ENCODE measurements at places on chromosomes 7 and 10.

- no peak for DNase-seq
Measured at GRCh38 chr10:101901340-101901739, 57.7 kb upstream of the KCNIP2 start.

DNA sequence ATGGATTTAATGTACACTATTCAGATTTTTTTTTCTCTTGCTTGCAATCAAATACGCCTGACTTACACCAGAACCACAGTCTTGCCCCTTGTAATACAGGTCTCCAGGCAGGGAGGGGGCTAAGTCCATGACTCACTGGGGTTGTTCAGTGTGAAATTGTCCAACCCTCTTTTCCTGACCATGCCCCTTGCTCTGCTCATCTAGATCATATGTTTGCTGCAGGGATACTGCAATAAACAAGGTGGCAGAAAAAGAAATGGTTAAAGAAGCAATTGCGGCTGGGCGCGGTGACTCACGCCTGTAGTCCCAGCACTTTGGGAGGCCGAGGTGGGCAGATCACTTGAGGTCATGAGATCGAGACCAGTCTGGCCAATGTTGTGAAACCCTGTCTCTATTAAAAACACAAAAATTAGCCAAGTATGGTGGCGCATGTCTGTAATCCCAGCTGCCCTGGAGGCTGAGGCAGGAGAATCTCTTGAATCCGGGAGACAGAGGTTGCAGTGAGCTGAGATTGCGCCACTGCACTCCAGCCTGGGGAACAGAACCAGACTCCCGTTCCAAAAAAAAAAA lies 85.5 kb downstream of the TMEM130 start:
- no peak for DNase-seq

DNA sequence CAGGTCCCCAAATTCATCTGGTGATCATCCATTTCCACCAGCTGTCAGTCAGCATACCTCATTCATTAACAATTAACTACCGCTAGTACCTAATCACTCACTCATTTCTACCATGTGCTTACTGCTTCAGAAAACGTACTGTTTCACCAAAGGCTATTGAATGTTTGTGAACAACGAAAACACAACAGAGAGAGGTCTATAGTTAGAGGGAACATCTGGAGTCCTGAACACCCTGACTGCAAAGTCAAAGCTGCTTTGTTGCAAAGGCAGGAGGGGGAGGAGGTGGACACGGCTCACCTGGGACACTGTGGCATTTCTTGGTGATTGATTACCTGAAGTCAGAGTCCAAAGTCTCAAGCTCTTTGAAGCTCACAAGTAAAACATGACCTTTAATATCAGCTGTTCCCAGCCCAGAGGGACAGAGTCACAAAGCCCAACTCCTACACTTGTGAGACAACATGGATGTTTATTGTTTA lies 342.3 kb upstream of the ADARB2 start:
- no peak for DNase-seq

DNA sequence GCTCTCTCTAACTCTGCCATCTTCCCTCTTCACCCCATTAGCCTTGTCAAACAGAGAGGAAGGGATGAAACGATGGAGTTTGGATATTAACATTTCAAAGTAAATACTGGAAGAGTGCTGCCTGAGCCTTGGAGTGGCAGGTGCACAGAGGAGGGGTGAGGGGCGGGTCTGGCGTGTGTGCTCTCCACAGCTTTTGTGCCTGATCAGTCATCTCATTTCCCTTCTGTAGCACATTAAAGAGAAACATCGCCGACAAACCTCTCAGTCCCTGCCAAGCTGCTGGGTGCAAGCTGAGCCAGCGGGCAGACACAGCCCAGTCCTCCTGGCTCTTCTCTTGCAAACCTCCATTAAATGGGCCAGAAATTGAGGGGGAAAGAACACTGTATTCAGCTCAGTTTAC lies 76.2 kb downstream of the SLIT1 start:
- DNase-seq = no peak

- no peak for DNase-seq
Measured at GRCh38 chr7:118737935-118738334, 513.4 kb downstream of the ANKRD7 start.

GRCh38 chr10:95289003-95289920 lies 1.5 kb downstream of the PDLIM1 start:
- peak; percentile 70 for DNase-seq

DNA sequence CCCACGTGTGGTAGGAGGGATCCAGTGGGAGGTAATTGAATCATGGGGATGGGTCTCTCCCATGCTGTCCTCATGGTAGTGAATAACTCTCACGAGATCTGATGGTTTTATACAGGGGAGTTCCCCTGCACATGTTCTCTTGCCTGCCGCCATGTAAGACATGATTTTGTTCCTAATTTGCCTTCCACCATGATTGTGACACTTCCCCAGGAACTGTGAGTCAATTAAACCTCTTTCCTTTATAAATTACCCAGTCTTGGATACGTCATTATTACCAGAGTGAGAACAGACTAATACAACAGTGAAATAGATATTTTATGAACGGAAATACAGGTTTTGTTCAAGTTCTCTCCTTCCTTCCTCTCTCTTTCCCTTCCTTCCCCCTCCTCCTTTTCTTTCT lies 15.8 kb downstream of the CALD1 start:
- DNase-seq = no peak

DNA sequence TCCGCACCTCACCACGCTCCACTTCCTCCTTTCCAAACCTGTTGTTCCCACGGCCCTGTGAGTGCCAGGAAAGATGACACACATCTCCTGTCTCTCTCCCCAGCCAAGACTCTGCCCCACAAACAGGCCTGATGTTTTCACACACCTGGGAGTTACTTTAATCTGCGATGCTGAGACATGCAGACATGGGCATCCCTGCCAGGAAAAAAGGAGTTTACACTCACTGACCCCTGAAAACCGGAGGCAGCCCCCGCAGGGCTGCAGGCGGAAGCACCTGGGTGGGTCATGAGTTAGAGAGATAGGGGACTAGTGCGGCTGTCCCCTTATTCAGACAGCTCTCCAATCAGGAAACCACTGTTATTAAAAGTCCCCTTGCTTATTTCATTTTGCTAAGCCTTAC lies 106.4 kb upstream of the CARD11 start:
- no peak for DNase-seq

GRCh38 chr7:155011086-155011485 lies 8.2 kb upstream of the PAXIP1 start:
- no peak for DNase-seq

GRCh38 chr10:114489521-114490310 lies 85.4 kb upstream of the AFAP1L2 start:
- no peak for DNase-seq

GRCh38 chr7:99372275-99373090 lies 2.0 kb upstream of the ARPC1B start:
- peak; percentile 64 for DNase-seq

- no peak for DNase-seq
Measured at GRCh38 chr7:29723599-29723998, 82.7 kb upstream of the WIPF3 start.

DNA sequence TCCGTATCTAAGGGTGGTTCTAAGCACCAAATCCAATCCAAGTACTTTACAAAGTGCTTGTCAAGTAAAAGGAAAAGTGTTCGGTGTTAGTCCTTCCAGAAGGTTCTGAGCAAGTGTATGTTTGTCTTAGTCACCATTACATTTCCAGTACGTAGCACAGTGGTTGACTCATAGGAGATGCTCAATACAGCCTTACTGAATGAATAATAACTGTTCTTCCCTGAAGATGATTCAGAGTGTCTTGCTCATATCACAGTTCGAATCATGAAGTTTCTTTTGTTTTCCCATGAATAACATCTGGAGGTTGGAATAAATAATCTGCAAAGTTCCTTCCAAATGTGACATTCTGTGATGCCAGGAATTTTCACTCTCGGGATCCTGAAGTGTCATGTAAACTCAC lies 53.4 kb downstream of the WNT2 start:
- DNase-seq = peak; percentile 80

DNA sequence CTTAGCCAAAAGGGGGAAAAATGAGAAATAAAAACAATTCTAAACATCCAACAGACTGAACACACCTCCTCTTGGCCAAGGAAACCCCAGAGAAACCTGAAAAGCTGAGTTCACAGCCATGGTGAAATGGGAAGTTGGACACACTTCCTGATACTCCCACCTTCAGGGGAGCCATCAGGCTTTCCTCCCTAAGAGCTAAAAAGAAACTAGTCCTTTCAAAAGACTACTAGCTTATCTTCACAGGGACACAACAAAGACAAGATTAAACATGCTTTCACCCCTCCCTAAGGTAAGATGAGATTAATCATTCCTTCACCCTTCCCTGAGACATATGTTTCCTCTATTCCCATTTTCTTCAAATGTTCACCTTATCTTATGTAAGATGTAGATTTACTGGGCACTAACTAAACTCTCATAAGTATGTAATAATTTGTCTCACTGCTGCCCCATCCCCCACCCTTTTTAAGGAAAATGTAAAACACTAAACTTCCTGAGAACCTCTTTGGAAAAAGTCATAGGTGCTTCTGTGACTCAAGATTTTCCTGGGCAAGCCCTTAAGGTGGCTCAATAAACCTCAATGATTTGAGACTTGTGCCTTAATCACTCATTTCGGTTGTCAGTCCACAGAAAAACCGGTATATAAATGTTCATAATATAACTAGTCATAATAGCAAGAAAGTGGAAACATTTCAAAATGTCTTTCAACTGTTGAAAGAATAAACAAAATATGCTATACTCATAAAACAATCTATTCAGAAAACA lies 40.5 kb downstream of the HTR7 start:
- no peak for DNase-seq

GRCh38 chr7:1247527-1248041 lies 14.9 kb downstream of the UNCX start:
- DNase-seq = no peak

DNA sequence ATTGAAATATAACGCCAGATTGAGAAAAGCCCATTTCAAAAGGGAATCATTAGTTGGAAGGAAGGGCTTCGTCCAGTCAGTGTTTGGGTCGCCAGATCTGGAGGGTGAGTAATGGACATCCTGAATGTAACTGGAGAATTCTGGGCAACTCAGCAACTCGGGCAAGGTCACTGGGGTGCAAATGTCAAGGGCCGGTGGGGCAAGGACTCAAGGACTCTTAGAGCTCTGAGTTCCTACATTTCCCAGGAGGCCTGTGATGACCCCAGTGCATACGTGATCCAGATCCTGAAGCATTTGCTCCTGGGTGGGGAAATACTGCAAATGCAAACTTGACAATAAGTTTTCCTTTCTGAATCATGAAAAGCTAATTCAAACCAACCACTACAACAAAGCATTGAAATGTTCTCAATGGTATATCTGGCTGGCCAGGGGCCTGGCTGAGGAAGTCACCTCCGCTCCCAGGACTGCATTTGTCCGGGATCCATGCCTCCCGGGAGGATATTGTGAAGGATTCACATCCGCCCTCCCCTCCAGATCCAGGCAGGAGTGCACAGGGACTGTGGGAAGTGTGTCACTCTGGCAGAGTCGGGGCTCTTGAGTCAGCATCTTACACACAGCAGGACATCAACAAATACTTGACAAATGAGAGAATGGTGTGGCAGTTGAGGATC lies 164.0 kb downstream of the FANK1 start:
- DNase-seq = peak; percentile 70

DNA sequence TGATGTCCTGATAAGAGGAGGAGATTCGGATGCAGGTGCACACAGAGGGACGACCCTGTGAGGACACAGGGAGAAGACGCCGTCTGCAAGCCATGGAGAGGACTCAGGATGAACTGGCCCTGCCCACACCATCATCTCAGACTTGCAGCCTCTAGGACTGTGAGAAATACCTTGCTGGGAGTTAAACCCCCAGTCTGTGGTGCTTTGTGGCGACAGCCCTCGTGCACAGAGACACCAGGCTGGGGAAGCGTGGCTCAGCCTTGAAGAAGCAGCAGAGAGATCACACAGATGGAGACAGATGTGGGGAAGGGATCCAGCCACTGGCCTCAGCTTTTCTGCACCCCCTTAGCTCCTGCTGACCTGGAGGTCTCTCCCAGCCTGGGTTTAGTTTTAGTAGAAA lies 26.3 kb upstream of the PITRM1 start:
- no peak for DNase-seq

DNA sequence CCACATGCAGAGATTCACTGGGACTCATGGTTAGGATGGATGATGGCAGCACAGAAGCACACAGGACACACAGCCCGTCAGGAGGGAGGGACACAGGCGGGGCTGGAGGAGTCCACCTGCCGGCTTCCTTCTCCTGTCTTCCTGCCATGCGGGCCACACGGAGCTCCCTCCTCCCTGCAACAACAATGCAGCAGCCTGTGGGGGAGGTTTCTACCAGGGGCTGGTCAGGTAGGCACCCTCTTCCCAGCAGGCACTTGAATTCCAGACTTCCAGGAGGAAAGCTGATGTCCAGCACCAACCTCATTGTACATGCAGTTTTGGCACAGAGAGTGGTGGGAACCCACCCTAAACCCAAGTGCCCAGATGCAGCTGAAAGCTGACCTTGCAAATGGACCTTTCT lies 341.2 kb downstream of the GLRX3 start:
- no peak for DNase-seq

- no peak for DNase-seq
Measured at GRCh38 chr7:88689821-88690220, 69.7 kb upstream of the ZNF804B start.

- no peak for DNase-seq
Measured at GRCh38 chr10:69047111-69047832, 40.6 kb upstream of the SRGN start.

- DNase-seq = no peak
Measured at GRCh38 chr7:25392588-25393338, 164.5 kb upstream of the NPVF start.

- DNase-seq = peak; percentile 64
Measured at GRCh38 chr7:121872831-121873288, at the start of gene PTPRZ1. Gene PTPRZ1 (plus strand): TSS chr7:121873161. CDS start chr7:121873500, 339 bp downstream.

DNA sequence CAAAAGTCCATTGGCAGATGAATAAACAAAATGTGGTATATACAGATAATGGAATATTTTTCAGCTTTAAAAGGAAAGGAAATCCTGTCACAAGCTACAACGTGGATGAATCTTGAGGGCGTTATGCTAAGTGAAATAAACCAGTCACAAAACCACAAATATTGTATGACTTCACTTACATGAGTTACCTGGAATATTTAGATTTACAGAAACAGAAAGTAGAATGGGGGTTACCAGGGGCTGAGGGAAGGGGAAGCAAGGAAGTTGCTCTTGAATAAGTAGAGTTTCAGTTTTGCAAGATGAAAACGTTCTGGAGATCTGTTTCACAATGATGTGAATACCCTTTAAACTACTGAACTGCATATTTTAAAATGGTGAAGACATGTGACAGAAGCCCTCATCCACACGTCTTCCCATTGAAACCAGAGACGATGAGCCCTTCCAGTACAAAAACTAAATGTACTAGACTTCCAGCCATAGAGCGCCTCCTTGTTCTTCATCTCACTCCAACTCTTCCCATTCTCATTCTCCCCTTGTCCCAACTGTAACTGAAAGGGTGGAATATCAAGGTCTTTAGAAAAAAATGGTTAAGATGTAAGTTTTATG lies 62.4 kb downstream of the MICU1 start:
- DNase-seq = no peak

- DNase-seq = no peak
Measured at GRCh38 chr7:31311552-31311951, 29.0 kb downstream of the NEUROD6 start.

DNA sequence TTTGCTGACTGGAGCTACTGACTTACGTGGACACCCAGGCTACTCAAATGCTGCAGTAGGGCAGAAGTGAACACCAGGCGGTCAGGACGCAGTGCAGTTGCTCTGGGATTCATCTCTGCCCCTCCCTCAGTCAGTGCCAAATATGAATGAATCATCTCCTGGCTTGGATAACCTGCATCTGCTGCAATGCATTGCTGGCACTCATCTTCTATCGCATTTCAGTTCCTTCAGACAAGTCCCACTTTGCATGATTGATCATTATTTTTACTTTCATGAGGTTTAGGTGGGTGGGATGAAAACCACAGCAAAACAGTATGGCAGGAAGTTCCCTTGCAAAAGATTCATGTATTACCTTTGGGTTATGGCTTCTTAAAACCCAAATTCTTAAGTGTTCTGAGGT lies 224.6 kb upstream of the NRP1 start:
- peak; percentile 86 for DNase-seq

Measured in GM03348 (cell line).